ENCODE measurements at places on chromosomes 3 and 15.

DNA sequence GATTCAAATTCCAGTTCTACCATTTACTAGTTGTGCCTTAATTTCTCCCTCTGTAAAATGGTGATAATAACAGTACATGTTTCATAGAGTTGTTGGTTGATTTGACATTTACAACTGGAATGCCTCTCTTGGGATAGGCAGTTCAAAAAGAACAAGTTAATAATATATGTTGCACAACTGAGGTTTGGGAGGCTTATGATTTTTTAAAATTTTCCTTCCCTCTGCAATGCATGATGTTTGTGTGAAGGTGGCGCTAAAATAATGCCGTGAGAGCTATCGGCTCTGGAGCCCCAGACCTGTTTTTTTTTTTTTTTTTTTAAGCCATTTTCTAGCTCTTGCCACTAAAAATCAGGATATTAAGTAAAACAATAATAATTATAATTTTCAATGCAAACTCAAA lies 18.6 kb downstream of the DNAJB11 start:
- H3K4me1 ChIP-seq: peaks cover 7% of the 10 kb centered on the region
- H3K27ac ChIP-seq: no peak overlapping the region
- H3K4me3 ChIP-seq: no peak overlapping the region

- H3K27ac ChIP-seq: no peak overlapping the region
- no peak for DNase-seq
- H3K4me1 ChIP-seq: no peaks in the 10 kb centered on the region
- no peaks in the 10 kb centered on the region for H3K27me3 ChIP-seq
Measured at GRCh38 chr3:188133646-188134045, 20.3 kb upstream of the LPP start.

- no peak for DNase-seq
- no peak overlapping the region for H3K4me3 ChIP-seq
- H3K27me3 ChIP-seq: no peaks in the 10 kb centered on the region
- H3K4me1 ChIP-seq: peaks cover 20% of the 10 kb centered on the region
Measured at GRCh38 chr3:172312001-172312400, 136.3 kb downstream of the GHSR start.

DNA sequence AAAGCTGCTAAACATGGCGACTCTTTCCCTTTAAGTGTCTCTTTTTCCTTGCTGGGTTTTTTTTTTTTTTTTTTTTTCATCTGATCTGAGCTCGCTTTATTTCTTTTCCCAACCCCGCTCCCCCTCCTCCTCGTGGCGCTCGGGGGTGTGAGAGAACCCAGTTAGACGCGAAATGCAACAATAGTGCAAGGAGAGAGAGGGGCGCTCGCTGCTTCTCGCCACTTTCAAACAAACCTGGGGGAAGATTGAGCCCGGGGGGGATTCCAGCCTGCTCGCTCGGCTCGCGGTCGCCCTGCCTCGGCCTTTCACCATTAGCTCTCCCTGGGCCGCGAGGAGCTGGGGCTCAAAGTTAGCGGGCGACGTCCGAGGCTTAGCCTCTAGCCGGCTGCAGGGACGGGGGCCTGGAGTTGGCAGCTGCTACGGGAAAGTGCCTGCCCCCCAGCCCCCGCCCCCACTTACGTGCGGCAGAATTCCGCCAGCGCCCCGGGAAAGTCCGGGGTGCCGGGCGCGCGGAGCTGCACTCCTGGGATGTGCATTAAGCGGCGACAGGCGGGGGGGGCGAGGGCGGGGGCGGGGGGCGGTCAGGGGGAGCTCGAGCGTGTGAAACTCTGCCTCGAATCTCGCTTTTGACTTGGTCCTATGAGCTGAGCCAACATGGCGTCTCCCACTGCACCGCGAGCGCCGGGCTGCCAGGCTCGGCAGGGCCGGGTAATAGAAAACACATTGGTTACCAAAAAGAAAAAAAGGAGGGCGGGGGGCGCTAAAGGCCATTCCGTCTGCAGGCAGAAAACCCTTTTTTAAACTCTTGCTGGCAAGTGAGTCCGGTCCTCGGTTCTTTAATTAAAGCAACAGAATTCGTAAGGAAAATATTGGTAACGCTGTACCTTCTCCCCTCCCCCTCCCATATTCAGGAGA lies 10.4 kb downstream of the NR2F2 start:
- peak overlapping the region; percentile 95 for H3K27ac ChIP-seq
- peaks cover 34% of the 10 kb centered on the region for H3K4me1 ChIP-seq
- DNase-seq: no peak
- H3K36me3 ChIP-seq: no peaks in the 10 kb centered on the region

- H3K27ac ChIP-seq: no peak overlapping the region
- H3K27me3 ChIP-seq: no peaks in the 10 kb centered on the region
- peaks cover 49% of the 10 kb centered on the region for H3K36me3 ChIP-seq
- no peak for DNase-seq
- no peaks in the 10 kb centered on the region for H3K4me1 ChIP-seq
- H3K4me3 ChIP-seq: no peak overlapping the region
Measured at GRCh38 chr3:123147754-123148535, 53.8 kb upstream of the SEC22A start.

- no peak overlapping the region for H3K4me3 ChIP-seq
- no peaks in the 10 kb centered on the region for H3K36me3 ChIP-seq
- no peaks in the 10 kb centered on the region for H3K27me3 ChIP-seq
- H3K4me1 ChIP-seq: no peaks in the 10 kb centered on the region
- DNase-seq: no peak
- H3K27ac ChIP-seq: no peak overlapping the region
Measured at GRCh38 chr3:160720123-160720746, 35.8 kb upstream of the PPM1L start.

DNA sequence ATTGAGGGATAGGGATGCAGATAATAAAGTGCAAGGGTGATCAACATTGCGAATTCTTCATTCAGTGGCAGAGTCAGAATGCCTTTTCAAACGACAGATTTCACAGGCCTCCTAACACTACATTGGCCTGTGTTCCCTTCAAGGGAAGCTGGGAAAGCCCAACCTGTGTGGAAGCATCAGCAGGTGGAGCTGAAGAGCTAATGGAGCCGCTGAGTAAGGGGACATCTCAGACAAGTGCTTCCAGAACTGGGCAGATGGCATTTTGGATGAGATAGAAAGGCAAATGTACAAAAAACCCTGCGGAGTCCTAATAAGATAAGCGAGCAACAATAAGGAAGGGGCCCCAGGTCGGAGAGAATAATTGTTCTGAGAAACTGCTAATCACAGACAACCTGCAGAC lies 8.5 kb upstream of the SLC24A5 start:
- H3K36me3 ChIP-seq: no peaks in the 10 kb centered on the region
- DNase-seq: no peak
- no peak overlapping the region for H3K4me3 ChIP-seq
- H3K27ac ChIP-seq: no peak overlapping the region
- no peaks in the 10 kb centered on the region for H3K4me1 ChIP-seq

DNA sequence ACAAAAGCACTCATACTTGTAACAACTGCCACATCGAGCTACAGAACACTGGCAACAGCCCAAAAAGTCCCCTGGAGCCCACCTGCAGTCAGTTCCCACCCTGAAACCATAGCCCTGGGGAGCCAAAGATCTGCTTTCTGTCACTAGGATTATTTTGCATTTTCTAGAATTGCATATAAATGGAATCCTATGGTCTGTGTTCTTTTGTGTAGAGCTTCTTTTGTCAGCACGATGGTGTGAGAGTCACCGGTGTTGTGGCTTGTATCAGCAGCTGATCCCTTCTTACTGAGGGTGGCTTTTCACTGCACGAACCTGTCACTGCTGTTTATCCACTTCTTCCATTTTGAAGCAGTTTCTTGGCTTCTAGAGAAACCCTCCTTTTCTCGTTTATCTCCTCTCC lies 60.1 kb upstream of the PRR23E start:
- no peaks in the 10 kb centered on the region for H3K27me3 ChIP-seq
- H3K4me3 ChIP-seq: no peak overlapping the region
- H3K36me3 ChIP-seq: no peaks in the 10 kb centered on the region
- H3K27ac ChIP-seq: no peak overlapping the region
- no peaks in the 10 kb centered on the region for H3K4me1 ChIP-seq
- DNase-seq: no peak

- DNase-seq: no peak
- no peaks in the 10 kb centered on the region for H3K27me3 ChIP-seq
- no peak overlapping the region for H3K27ac ChIP-seq
- H3K36me3 ChIP-seq: no peaks in the 10 kb centered on the region
- no peak overlapping the region for H3K4me3 ChIP-seq
Measured at GRCh38 chr3:174957551-174958001, 98.4 kb downstream of the NAALADL2 start.

DNA sequence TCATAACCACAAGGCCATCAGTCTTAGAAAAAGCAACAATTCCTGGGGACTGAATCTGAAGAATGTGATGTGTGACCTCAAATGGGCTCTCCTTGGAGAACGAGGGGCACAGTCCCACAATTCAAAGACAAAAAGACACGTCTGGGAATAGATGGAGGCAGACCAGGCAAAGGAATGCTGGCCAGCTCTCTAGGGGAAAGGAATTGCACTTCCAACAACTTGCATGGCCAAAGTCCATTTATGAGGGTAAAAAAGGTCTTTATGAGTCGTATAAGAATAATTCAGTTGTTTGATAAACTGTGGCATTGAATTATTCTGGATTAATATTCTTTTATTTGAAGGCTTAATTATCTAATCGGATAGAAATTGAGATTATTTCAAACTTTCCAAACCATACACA lies 180.5 kb upstream of the FEZF2 start:
- no peaks in the 10 kb centered on the region for H3K36me3 ChIP-seq
- DNase-seq: no peak
- H3K4me3 ChIP-seq: no peak overlapping the region
- no peaks in the 10 kb centered on the region for H3K4me1 ChIP-seq
- no peaks in the 10 kb centered on the region for H3K27me3 ChIP-seq

DNA sequence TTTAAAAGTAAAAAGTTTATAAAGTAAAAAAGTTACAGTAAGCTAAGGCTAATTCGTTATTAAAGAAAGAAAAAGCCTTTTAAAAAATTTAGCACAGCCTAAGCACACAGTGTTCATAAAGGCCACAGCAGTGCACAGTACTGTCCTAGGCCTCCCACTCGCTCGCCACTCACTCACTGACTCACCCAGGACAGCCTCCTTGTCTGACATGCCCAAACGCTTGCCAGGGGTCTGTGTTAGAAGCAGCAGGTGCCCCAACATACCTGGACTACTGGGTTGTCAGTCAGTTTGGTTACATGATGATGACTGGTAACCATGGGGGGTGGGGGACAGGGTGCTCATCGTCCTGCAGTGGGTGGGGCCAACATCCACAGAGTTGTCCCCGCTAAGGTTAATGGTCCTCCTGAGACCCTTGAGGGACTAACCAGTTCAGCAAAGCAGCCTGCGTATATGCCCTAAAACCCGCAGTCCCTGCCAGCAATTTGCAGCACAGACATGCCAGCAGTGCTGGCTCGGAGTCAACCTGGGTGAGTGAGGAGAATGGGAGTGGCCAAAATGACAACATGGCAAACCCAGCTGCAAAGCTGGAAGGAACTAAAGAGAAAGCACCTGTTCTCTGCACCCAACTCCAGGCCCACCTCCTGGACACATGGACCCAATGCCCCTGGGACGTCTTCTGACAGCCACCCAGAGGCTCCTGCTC lies 49.2 kb downstream of the CYFIP1 start:
- no peaks in the 10 kb centered on the region for H3K27me3 ChIP-seq
- H3K4me1 ChIP-seq: no peaks in the 10 kb centered on the region
- H3K27ac ChIP-seq: no peak overlapping the region
- H3K4me3 ChIP-seq: no peak overlapping the region
- DNase-seq: no peak

- H3K4me3 ChIP-seq: peak overlapping the region; percentile 95
- DNase-seq: no peak
- H3K4me1 ChIP-seq: peaks cover 43% of the 10 kb centered on the region
Measured at GRCh38 chr15:90870354-90871138, 2.2 kb downstream of the FURIN start.

GRCh38 chr15:78323693-78324092 lies 16.5 kb upstream of the CRABP1 start:
- H3K27ac ChIP-seq: no peak overlapping the region
- H3K4me1 ChIP-seq: no peaks in the 10 kb centered on the region
- no peak for DNase-seq
- H3K27me3 ChIP-seq: no peaks in the 10 kb centered on the region

DNA sequence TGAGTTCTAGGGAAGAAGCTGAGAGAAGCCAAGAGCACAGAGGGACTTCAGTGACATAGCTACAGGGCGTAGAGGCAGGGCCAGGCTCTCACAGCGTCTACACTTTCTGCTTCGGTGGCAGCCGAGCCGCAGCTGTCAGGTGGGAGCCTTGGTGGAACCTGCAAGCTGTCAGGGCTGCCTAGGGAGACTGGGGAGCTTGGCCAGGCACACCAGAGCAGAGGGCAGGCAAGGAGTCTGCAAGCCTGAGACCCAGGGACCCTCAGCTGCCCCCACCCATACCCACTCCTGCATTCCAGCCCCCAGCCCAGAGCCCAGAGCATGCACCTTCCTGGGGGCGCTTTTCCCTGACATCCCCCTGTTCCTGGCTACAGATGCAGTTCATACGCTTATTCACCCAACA lies 13.4 kb upstream of the KLF15 start:
- DNase-seq: no peak
- H3K27ac ChIP-seq: no peak overlapping the region
- no peaks in the 10 kb centered on the region for H3K4me1 ChIP-seq
- H3K4me3 ChIP-seq: no peak overlapping the region
- H3K27me3 ChIP-seq: no peaks in the 10 kb centered on the region

DNA sequence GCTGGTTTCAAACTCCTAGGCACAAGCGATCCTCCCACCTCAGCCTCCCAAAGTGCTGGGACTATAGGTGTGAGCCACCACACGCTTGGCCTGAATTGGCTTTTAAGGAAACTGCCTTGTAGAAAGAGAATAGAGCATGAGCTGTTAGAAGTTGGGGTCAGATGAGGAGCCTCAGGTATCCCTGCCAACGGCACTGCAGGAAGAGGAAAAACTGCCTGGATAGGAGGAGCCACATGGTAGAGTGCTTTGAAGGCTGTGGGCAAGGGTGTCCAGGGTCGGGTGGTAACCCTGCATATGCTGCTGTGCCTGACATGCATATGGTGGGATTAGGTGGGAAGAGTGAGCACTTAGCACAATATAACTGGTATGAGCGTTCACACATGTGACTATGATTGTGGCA lies 55.0 kb downstream of the BSN start:
- no peaks in the 10 kb centered on the region for H3K27me3 ChIP-seq
- H3K36me3 ChIP-seq: no peaks in the 10 kb centered on the region
- no peak overlapping the region for H3K27ac ChIP-seq
- H3K4me1 ChIP-seq: no peaks in the 10 kb centered on the region

DNA sequence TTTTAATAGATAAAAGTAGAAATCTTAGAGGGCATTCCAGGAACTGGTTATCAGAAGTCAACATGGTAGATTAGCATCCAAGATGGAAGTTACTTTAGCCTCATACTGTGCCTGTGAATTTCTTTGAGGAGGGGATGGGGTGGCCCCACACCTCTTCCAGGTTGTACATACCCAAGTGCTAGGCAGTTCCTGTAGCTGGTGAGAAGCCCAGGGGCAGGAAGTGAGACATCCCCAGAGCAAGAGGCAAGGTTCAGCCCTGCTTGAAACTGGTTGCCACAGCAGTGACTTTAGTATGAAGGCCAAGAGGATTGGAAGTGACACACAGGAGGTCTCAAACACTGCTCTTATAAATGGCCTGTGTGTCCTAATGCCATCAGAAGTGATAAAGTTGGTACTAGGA lies 11.9 kb downstream of the GTPBP8 start:
- no peaks in the 10 kb centered on the region for H3K4me1 ChIP-seq
- peaks cover 76% of the 10 kb centered on the region for H3K36me3 ChIP-seq
- no peak overlapping the region for H3K4me3 ChIP-seq
- DNase-seq: peak; percentile 51
- H3K27me3 ChIP-seq: no peaks in the 10 kb centered on the region

Data from Peyer's patch (tissue), 4 donors.